Renal pelvis (tissue), 12 donors: ENCODE measurements at places on chromosomes 11 and 22. TPM values are rescaled to one million over a fixed set of nuclear protein-coding genes. Genes with fewer than 3 reads are reported as not detected.

DNA sequence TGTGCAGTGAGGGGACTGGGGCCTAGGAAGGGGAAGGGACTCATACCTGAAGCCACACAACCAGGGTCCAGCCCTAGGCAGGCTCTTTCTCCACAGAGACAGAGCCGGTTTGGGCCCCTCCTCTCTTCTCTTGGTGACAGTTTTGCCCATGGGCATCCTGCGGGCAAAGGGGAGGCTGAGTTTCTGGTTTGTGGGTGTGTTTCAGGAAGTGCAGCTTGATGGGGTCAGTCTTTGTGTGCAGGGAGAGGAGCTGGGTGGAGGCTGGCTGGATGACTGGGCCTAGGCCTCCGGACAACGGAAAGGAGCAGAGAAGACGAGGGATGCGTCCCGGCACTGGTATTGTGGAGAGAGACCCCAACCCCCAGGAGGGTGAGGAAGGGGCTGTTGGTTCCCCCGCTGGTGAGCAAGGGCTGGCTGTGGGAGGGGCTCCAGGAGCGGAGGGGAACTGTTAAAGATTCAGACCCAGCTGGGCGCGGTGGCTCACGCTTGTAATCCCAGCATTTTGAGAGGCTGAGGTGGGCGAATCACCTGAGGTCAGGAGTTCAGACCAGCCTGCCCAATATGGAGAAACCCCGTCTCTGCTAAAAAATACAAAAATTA, 23.4 kb upstream of the CELSR1 start:
- no peak for DNase-seq

Gene SMTNL1
- 0.17 TPM for polyA plus RNA-seq

Gene OR4A16
- not detected for polyA plus RNA-seq

Gene PHF21B
- polyA plus RNA-seq = 8.5 TPM

Gene SDHD
- 180 TPM for polyA plus RNA-seq

Gene MS4A15
- polyA plus RNA-seq = not detected

DNA sequence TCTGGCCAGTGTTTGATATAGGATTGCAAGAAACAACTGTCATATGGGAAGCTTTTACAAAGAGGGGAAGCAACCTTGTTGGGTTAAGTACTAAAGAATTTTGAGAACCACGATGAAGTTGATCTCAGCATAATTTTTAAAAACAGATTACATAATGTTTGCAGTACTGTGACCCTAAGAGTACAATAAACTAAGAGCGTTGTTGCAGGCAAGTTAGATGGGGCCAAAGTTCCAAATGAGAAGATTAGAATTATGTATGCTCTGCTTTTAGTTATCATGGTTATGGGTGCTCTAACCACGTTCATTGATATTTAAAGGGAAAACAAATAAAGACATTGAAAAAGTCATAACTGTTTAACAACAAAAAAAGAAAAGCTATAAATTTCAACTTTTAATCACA, 177.5 kb downstream of the CNTN5 start:
- DNase-seq = no peak

- DNase-seq = no peak
Measured at GRCh38 chr11:86192519-86193257, 51.9 kb upstream of the EED start.

DNA sequence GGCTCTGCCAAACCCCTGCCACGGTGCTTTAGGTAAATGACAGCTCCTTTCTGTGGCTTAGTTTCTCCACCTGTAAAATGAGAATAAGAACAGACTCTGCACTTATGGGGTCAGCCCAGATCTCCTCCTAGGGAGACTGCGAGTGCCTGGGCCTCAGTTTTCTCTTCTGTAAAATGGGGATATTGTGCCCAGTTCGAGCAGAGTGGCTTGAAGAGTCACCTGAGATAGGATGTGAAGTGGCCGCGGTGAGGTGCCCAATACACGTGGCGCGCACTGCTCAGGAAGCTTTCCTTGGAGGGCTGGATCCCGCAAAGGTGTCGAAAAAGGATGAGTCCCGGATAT, 473 bp upstream of the EMID1 start:
- DNase-seq = no peak

- no peak for DNase-seq
Measured at GRCh38 chr11:118086913-118087768, at the start of gene SMIM35. TSS of gene SMIM35 (minus strand) at chr11:118086963. CDS start at chr11:118086757, 206 bp downstream.

- DNase-seq = no peak
Measured at GRCh38 chr11:124717421-124717785, 22.3 kb upstream of the NRGN start.

Gene MS4A3
- 1.1 TPM for polyA plus RNA-seq

Gene BRSK2
- 1.2 TPM for polyA plus RNA-seq

DNA sequence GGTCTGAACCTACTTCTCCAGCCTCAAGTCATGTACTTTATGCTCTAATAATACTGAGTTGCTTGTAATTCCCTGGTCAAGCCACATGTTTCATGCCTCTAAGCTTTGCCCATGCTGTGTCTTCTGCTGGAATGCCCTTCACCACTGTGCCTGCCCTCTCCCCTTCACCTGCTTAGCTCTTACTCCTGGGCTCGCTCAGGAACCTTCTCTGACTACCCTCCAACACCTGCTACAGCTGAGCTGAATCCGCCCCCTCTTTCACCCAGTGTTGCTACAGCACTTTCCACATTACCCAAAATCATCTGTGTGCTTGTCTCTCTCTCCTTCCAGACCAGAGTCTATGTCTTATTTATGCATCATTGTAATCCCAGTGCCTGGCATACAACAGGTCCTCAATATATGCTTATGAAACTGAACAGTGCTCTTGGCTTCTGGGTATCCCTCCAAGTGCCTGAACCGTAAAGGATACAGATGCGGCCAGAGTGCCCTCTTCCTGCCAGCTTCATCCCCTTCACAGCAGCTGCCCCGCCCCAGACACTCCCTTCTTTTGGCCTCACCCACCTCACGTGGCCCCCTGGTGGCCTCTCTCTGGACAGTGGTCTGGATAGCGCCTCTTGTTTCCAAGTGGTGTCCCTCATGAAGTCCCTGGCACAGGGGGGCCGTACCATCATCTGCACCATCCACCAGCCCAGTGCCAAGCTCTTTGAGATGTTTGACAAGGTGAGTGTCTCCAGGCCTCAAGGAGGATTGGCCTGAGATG, 7.1 kb downstream of the ABCG4 start:
- no peak for DNase-seq

DNA sequence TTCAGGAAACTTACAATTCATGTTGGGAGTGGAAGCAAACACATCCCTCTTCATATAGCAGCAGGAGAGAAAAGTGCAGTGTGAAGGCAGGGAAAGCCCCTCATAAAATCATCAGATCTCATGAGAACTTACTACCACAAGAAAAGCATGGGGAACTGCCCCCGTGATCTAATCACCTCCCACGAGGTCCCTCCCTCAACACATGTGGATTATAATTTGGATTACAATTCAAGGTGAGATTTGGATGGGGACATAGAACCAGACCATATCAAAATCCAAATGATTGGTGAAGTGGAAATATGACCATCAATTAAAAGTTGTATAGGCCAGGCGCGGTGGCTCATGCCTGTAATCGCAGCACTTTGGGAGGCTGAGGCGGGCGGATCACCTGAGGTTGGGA, 1268.0 kb downstream of the JRKL start:
- no peak for DNase-seq

Gene DNAJB7
- polyA plus RNA-seq = 0.99 TPM

DNA sequence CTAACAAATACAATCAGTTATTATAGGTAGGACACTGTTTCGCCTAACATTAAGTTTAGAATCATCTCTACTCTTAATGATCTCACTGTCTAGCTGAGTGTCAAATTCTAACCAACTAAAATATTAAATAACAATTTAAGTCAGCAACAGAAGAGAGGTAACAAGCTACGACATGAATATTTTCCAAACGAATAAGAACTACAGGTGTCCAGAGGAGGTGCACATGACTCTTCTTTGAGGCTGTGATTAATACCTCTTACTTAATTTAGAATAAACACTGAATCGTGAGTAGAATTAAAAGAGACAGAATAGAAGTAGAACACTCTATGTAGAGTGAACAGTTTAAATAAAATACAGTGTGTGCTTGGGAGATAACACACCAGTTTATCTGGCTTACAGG, 619.0 kb upstream of the ARHGAP42 start:
- DNase-seq = no peak

GRCh38 chr11:60785806-60786361, 751 bp downstream of the MS4A10 start:
- no peak for DNase-seq

DNA sequence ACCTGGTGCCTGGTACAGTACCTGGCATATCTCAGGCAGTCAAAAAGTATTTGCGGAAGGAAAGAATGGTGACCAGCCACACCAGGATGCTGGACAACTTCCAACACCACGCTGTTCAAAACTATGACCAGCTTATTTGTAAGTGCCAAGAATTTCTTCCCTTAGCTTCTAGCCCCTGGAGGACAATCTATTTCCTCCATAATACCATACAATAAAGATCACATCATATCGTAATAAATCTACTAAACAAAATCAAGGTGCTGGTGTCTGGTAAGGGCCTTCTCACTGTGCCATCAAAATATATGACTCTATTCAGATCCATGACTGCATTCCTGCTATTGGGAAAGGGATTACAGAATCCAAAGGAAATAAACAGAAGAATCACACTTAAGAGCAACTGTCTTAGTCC, 51.5 kb downstream of the ALG9 start:
- DNase-seq = no peak

DNA sequence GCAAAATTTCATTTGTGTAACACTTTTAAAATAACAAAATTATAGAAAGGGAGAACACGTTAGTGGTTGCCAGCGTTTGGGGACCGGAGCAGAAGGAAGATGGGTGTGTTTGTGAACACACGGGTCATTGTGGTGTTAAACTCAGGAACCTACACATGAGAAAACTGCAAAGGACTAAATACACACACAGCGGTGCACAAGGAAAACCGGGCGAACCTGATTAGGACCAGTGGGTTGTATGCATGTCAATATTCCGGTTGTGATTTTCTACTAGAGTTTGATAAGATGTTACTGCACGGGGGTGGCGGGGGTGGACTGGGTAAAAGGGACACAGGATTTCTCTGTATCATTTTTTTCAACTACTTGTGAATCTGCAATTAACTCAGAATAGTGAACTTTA, 351.2 kb downstream of the OPCML start:
- no peak for DNase-seq

DNA sequence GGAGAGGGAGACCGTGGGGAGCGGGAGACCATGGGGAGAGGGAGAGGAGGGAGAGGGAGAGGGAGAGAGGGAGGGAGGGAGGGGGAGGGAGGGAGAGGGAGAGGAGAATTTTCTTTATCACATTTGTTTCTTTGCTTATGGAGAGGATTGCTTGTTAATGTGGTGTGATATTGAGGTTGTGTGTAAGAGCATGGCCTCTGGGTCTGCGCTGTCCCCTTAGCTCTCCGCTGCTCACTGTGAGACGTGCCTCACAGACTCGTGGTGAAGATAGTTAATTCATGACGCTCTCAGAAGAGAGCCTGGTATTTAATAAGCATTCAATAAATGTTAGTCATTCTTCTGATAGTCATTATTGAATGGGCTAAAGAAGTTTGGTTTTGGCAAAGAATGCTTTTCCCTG, 26.2 kb downstream of the PPFIA1 start:
- no peak for DNase-seq

- no peak for DNase-seq
Measured at GRCh38 chr11:113690619-113691569, 15.2 kb downstream of the TMPRSS5 start.

Gene OPCML
- 14.8 TPM for polyA plus RNA-seq

DNA sequence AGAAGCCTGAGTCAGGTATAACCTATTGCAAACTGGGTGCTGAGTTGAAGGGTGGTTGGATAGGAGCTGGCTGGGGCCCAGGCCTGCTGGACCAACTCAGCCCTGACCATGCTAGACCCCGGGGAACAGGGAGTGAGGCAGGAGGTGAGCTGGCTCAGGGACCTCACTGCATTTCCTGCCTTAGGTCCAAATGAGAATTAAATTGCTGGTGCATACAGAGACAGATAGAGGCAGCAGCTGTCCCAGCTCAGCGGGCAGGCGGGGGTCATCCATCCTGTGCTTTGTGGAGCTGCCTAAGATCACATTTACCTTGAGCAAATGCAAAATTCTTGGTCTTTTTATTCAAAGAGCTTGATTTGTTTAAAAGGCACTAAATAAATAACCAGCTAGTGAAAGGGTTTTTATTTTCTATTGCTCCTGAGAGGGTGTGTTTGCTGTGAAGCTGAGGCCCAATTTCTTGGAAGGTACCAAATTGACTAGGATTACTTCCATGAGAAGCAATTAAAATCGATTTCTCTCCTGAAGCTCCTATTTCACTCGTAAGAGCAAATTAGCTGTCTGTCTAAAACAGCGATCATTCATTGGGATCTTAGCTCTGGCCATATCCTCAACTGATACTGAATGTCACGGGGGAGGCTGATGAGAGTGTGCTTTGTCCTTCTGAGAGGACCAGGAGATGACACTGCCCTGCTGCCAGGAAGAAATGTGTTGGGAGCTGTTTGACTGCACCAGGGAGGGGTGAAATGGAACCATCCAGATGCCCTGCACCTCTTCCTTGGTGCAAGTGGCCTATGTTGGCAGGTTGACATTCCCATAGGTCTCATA, 24.9 kb downstream of the USH1C start:
- DNase-seq = no peak

DNA sequence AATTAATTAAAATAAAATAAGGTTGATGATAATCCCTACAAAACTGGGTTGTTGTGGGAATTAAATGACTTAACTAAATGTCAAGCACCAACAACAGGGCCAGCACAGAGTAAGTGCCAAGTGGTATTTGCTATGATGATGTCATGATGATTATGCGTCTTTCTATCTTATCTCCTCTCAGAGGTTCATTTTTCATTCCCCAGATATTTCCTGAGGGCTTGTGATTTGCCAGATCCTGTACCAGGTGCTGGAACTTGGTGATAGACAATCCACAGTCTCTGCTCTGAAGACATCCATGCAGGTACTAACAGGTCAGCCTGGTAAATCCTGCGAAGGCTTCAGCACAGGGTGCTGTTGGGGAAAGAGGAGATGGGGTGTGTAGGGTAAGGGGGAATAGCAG, 8.1 kb upstream of the MYH9 start:
- no peak for DNase-seq

Gene MICAL2
- polyA plus RNA-seq = 6.0 TPM

DNA sequence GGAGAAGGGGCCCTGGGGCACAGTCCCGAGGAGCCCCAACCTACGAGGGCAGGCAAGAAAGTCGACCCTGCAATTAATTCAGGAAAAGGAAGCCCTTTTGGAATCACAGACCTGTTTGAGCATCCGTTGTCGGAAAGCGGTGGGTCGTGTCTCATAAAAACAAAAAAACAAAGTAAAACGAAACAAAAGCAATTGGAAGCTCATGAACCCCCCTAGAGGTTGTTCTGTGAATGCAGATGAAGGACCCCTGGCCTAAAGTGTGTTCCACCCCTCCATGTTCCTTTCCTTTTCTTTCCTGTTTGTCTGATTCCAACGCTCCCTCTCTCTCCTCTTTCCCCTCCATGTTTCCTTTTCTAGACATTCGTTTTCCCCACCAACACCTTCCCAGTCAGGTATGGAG, 203.7 kb downstream of the GRIK4 start:
- DNase-seq = peak; percentile 51

Gene GCAT
- 17.0 TPM for polyA plus RNA-seq

- no peak for DNase-seq
Measured at GRCh38 chr11:100890789-100891188, 203.7 kb downstream of the ARHGAP42 start.

- DNase-seq = no peak
Measured at GRCh38 chr11:55895216-55895615, 12.1 kb downstream of the TRIM51 start.

Gene EMSY
- polyA plus RNA-seq = 37.6 TPM
